Stimulated activated CD4-positive, alpha-beta T cell treated with anti-CD3 and anti-CD28 coated beads, Interleukin-1b, Interleukin-23, amount 100 ng/mL, for 1 hour (primary cell): ENCODE measurements at places on chromosomes 1 and 21.

GRCh38 chr21:17146426-17146825 is 366.4 kb upstream of the CXADR start:
- DNase-seq, result no peak

DNA sequence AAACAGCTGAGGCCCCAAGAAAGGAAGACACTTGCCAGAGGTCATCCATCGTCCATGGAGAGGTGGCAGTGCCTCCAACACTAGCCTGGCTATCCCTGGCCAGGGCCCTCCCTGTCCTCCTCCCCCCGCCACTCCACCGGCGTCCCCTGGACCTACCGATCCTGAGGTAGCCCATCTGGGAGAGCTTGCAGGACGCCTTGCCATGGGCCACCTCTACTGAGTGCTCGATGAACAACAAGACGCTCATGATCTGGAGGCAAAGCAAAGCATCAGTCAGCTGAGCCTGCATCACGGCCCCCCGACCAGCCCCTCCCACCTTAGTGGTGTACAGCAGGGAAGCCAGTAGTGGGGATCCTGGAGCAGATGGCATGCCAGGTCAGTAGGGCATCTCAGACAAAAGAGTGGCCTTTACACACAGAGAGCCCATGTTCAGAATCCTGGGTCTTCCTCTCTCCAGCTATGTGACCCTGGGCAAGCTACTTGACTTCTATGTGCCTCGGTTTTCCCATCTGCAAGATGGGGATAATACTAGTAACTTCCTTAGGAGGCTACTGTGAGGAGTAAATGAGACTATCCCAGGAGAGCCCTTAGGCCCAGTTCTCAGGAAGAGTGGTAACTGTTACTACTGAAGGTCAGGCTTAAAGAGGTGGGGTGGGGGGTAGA is 15.1 kb downstream of the LAPTM5 start:
- no peak for DNase-seq

GRCh38 chr1:43453442-43454269 is at the start of gene HYI:
Gene HYI (minus strand): TSS chr1:43453931. CDS start chr1:43453793, 138 bp downstream.
- peak; percentile 19 for DNase-seq

DNA sequence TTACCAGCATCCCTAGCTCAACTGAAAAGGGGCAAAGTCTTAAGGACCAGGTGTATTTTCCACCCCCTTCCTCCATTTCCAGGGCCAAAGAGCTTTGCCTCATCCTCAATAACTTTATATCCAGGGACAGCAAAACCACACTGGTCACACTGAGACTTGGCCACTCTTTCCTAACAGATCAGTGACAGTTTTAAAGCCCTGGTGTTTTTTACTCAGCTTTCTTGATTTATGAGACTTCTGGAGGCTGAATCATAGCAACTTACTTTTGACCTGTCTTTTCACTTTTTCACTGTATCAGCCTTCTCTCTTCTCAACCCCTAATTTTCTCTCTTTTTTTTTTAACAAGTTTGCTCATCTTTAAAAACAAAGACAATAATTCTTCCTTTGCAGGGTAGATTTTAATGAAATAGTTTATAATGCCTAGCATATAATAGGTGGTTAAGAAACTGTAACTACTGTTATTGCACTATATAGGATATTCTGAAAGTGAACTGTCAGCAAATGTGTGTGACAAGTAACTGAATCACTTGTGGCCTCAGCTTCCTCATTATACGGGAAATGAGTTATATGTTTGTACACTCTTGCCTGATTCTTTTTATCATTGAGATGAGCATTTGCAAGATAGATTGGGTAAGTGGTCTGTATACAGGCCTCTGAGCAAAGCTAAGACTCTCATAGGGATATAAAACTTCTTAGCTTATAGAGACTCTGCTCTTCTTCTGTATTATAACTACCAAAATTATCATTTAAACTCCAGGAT is 19.7 kb upstream of the DYNLT5 start:
- no peak for DNase-seq

- no peak for DNase-seq
These were observed 31.6 kb downstream of the CDC14A start for GRCh38 chr1:100383743-100384405.

DNA sequence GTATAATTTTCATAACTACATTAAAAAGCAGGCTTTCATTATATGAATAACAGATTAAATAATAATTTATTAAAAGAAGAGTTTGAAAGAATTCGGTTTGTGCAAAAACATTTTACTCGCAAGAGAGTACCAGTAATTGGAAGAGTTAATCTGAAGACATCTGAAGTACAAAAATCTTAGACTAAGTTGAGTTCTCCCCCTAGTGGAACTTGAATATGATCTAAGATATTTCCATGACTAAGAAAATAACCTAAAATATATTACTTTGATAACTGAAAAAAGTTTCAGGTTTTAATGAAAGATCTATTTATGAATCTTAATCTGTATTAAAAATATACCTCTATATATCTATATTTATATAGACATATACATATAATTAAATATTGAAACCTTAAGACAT is 112.5 kb upstream of the GFI1 start:
- no peak for DNase-seq

DNA sequence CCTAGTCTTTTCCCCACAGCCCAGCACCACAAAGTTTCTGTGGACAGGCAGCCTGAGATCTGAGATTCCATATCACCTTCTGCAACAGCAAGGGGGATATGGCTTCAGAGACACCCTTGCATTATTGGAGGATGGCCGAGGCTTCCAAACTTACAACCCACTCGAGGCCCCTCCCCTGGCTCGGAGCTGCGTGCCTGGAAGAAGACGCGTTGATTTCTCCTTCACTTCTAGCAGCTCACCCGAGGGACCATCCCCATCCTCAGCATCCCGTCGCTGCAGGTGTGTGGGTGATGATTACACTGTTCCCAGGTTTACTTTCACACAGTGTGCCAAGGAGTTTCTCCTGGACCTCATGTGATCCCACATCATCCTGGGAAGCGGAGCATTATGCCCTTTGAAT is 277.9 kb downstream of the MATN1 start:
- no peak for DNase-seq

- DNase-seq, result no peak
These were observed 13.8 kb upstream of the IL22RA1 start for GRCh38 chr1:24156542-24157260.

- no peak for DNase-seq
These were observed 40.4 kb downstream of the MTR start for GRCh38 chr1:236835491-236835890.

- no peak for DNase-seq
These were observed 113.1 kb upstream of the KRTAP19-8 start for GRCh38 chr21:31151156-31152045.

- DNase-seq, result no peak
These were observed 37.7 kb downstream of the CSMD2 start for GRCh38 chr1:34127006-34128000.

- no peak for DNase-seq
These were observed 50.2 kb upstream of the ACTRT2 start for GRCh38 chr1:2971101-2971501.
